Adrenal gland (tissue), 19 donors: ENCODE measurements at places on chromosomes 3 and 15. TPM values are rescaled to one million over a fixed set of nuclear protein-coding genes. Genes with fewer than 3 reads are reported as not detected.

The CCDC39 gene
- total RNA-seq, result not detected

The ABHD17C gene
- 5.5 TPM for total RNA-seq

The GOLGA6D gene
- total RNA-seq, result not detected

The SLC51B gene
- 0.48 TPM for total RNA-seq

DNA sequence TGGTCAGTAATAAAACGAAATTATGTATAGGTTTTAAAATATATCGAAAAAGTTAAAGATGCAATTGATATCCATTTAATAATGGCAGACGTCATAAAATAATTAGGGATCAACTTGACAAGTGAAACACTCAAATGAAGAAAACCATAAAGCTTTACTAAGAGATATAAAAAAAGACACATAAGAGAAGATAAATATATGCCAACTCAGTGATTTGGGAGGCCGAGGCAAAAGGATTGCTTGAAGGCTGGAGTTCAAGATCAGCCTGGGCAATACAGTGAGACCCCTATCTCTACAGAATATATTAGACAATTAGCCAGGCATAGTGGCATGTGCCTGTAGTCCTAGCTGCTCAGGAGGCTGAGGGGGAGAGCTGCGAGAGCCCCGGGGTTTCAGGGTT, 190.5 kb downstream of the SV2B start:
- no peaks in the 10 kb centered on the region for H3K36me3 ChIP-seq

DNA sequence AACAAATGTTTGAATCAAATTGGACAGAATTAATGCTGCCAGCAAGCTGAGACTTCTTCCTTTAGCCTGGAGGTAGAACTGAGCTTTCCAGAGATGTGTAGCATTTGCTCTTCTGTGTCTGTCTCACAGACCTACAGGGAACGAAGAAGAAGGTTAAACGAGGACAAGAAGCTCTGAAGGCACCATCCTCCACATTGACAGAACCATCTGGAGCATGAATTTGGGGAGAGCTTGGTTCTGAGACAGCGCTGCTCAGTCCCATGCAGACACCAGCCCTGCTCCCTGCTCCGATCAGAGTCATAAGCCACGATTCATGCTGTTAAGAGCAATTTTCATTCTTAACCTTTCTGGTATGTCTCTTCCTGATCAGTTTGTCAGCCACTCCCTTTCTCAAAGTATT, 7.7 kb upstream of the KY start:
- H3K27ac ChIP-seq, result no peak overlapping the region
- H3K27me3 ChIP-seq, result no peaks in the 10 kb centered on the region
- no peak for DNase-seq
- no peak overlapping the region for H3K4me3 ChIP-seq
- no peaks in the 10 kb centered on the region for H3K4me1 ChIP-seq

- H3K27ac ChIP-seq, result no peak overlapping the region
- no peak overlapping the region for H3K4me3 ChIP-seq
- no peaks in the 10 kb centered on the region for H3K4me1 ChIP-seq
- H3K36me3 ChIP-seq, result peaks cover 24% of the 10 kb centered on the region
These were observed 12.8 kb upstream of the PDCD7 start for GRCh38 chr15:65146438-65146837.

DNA sequence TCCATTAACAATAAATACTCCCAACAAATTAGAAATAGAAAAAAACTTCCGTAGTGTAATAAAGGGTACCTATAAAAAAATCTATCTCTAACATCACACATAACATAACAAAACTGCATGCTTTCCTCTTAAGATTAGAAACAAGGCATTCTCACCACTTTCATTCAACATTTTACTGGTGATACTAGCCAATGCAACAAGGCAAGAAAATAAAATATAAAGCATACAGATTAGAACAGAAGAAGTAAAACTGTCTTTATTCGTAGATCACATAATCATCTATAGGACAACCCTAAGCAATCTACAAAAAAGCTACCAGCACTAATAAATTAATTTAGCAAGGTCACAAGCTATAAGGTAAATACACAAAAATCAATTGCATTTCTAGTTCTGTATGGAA, 107.1 kb downstream of the PLD1 start:
- H3K4me3 ChIP-seq, result no peak overlapping the region
- no peak overlapping the region for H3K27ac ChIP-seq
- no peak for DNase-seq
- no peaks in the 10 kb centered on the region for H3K36me3 ChIP-seq

DNA sequence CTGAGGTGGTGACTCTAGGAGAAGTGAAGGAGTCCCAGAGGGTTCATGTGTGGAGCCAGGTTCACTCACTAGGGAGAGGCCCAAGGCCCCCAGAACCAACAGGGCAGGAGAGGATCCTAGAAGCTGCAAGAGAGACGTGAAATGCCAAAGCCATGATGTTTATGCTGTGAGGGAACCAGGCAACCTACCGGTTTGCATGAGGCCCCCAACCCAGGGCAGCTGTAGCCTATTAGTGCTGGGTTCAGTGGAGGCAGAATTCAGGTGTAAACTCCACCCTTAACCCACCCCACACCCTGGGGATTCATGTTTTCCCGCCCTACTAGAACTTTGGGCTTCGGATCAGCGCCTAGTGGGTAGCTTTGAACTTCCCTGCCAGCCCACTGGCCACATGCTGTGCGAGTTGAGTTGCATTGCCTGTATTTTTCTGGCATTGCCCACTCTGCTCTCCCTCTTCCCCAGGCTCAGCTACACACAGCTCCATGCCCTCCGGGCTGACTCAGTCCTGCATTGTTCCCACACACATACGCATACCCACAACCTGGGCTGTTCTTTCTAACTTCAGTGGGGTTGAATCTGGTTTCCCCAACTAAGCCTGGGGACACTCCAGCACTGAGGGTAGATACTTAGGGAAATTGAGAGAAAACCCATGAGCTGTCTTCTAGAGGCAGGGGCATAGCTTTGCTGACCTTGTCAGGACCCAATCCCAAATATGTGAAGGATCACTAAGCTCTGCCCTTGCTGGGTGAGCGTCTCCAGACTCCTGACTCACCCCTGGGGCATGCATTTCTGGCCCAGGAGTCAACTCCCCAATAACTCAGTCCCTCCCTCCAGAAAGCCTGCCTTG, 2.0 kb upstream of the ZBTB47 start:
- H3K4me3 ChIP-seq, result no peak overlapping the region
- H3K27ac ChIP-seq, result peak overlapping the region; percentile 89
- H3K4me1 ChIP-seq, result peaks cover 35% of the 10 kb centered on the region
- DNase-seq, result peak; percentile 50
- H3K27me3 ChIP-seq, result no peaks in the 10 kb centered on the region
